ENCODE measurements at places on chromosomes 1 and 21. TPM values are rescaled to one million over a fixed set of nuclear protein-coding genes. Genes with fewer than 3 reads are reported as not detected.

Gene ANKRD35
- polyA plus RNA-seq: 1.9 TPM

Gene CA6
- polyA plus RNA-seq: 0.12 TPM

Gene IFI44L
- 7.6 TPM for polyA plus RNA-seq

Gene LYST
- 13.9 TPM for polyA plus RNA-seq

Gene TRIM46
- polyA plus RNA-seq: 4.4 TPM

Gene FGR
- polyA plus RNA-seq: 1.2 TPM

Gene IL12RB2
- polyA plus RNA-seq: 0.65 TPM

Gene SEMA4A
- polyA plus RNA-seq: 19.7 TPM

Gene KRTAP21-2
- not detected for polyA plus RNA-seq

Gene PBX1
- polyA plus RNA-seq: 172 TPM

Gene HAO2
- polyA plus RNA-seq: 80.5 TPM

Gene PRDM2
- 43.3 TPM for polyA plus RNA-seq

Gene ACTN2
- 0.37 TPM for polyA plus RNA-seq

Gene PRAMEF2
- polyA plus RNA-seq: not detected

Gene TMEM63A
- polyA plus RNA-seq: 82.2 TPM

Gene TACSTD2
- polyA plus RNA-seq: 26.2 TPM

Gene PRELP
- 1.3 TPM for polyA plus RNA-seq

Gene RNF186
- polyA plus RNA-seq: 0.25 TPM

Gene WNT3A
- polyA plus RNA-seq: 0.07 TPM

Gene CFAP74
- 0.76 TPM for polyA plus RNA-seq

Gene PCP4
- polyA plus RNA-seq: 12.9 TPM

Gene OR2T33
- not detected for polyA plus RNA-seq

Gene KAZN
- polyA plus RNA-seq: 35.2 TPM

Gene NBPF11
- polyA plus RNA-seq: 49.8 TPM

Gene HSD11B1
- not detected for polyA plus RNA-seq

Gene NBPF10
- polyA plus RNA-seq: 4.3 TPM

Gene RHD
- polyA plus RNA-seq: 2.1 TPM

Gene PSEN2
- polyA plus RNA-seq: 18.0 TPM
